ENCODE measurements at places on chromosomes 6 and 20.

DNA sequence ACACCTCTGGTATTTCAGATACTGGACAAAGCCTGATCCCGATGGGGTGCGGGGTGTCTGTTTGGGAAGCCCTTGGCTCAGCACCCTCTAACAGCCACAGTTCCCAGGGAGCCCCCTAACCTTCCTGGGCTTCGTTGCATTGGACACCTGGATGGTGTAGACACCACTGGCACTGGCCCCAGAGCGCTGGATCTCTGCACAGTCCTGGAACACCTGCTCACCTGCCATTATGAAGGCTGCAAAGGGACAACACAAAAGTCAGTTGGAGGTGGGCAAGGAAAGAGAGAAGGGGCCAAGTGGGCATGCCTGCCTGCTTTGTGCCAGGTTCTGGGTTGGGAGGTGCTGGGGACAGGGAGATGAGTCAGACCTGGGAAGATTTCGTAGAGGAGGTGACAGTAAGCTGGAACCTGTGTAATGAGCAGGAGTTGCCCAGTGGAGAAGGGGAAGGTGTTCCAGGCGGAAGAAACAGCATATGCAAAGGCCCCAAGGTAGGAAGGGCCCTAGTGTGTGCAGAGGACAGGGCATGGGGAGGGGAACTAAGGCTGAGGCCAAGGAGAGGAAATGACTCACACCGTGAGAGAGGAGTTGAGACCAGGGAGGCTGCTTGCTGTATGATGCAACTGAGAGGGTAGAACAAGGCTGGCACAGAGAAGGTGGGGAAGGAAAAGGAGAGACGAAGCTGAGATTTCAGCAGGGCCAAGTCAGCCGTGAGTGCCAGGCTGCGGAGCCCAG lies 34.9 kb downstream of the ANGPT4 start:
- DNase-seq = peak; percentile 35

GRCh38 chr6:129525055-129525454 lies 184.9 kb downstream of the ARHGAP18 start:
- DNase-seq = no peak

DNA sequence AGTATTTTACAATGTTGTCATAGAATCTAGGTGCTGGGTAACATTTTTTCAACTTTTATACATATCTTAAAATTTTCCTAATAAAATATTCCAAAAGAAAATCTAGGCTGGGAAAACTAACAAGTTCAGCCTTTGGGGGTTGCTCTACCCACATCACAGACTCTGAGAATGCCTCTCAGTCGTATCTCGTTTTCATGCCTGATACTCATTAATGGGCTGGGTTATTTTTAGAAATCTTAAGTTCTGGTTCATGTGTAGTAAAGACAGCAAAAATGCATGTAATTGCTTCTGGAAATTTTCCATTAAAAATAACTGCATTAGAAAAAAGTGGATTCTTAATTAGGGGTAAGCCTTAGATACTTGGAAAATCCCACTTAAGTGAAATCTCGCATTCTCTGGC lies 149.3 kb downstream of the SLC24A3 start:
- no peak for DNase-seq

DNA sequence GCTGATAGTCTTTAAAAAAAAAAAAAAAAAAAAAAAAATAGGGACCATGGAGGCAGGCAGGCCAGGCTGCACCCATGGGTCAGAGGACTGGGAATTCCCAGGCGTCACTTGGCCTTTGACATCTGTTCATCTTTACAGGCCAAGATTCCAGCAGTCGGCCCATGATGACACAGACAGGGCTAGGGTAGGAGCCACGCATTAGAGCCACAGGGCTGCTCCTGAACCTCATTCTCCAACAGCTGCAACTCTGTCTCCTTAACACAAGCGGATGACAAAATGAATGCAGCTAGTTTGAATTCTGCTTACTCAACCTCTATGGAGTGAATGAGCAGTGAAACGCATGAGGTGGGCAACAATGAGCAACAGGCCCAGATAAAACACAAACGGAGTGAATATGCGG lies 126.4 kb downstream of the LY86 start:
- no peak for DNase-seq

DNA sequence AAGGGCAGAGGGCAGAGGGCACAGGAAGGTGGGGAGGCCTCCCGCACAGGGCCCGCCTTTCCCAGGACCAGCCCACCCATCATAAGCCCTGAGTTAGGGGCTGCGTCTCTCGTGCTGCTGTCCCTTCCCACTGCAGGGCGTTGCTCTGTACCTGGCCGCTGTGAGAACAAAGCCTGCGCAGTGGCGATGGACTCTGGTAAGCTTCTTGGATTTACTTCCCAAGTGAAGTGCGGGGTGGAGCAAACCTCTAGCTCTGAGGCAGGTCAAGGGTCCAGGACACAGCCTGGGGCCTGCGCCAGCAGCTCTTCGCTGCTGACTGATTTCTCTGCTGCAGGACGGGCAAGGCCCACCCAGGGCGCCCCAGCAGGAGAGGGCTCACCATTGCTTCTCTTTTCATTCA lies 23.9 kb downstream of the INSM1 start:
- no peak for DNase-seq

DNA sequence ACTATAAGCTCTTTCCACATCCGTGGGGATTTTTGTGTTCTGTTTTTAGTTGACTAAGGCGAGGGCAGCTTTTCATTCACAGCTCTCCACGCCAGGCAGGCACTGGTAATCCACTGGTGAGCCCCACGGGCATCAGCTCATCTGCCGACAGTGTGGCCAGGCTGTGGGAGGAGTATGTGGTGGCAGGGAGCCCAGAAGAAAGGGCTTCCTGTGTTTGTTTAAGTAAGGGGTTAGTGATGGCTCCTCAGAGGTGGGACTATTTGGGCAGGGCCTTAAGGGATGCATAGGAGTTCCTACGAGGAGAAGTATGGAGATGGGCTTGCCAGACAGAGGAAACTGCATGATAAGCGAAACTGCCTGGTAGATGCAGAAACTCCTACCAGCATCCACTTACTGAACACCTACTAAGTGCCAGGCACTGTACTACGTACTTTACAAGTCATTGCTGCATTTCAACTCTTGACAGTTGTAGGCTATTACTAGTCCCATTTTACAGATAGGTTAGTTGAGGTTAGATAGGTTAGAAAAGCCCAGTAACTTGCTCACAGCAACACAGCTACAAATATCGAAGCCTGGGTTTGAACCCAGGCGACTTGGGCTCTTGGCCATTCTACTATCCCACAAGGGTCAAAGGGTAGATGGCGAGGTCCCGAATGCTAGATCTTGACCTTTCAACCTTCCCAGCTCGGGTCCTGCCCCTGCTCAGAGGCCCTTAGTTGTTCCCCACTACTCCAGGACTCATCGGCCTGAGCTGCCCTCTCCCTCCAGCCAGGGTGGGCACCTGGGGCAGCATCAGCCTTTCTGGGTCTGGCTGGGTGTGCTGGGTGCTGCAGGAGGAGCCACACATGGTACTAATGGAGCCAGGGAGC lies 55.1 kb downstream of the CEBPB start:
- DNase-seq = peak; percentile 30

GRCh38 chr20:34709831-34710567 lies 5.9 kb downstream of the TP53INP2 start:
- peak; percentile 93 for DNase-seq

DNA sequence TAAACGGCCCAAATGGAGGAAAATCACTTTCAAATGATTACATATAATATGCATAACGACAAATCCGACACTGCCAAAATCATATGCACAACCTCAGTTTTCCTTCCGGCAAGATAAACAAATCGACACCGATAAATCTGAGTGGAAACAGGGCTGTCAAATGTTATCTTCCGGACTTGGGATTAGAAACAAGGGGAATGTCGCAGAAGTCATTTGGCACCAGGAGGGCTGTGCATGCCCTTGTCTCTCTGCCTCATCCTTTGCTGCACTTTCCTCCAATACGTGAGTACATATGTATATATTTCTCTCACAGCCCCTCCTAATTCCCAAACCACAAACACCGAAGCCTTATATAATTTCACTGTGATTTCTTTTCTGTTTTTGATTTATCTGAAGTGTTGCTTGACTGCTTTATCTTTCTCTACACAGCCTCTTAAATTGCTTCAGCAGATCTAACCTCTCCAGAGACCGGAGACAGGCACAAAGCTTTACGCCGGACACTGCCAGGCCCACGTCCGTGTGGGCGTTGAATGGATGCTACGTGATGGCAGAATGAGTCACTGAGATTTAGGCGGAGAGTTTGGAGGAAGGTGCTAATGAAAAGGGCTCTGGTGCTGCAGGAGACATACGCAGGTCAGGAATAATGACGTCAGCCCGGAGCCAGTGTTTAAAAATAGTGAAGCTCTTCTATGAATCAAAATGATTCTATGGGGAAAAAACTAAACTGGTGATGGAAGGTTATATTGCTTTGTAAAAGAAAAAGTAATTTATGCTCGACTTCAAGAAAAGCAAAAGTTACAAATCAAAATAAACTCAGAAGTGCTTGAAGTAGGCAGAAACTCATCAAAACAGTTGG lies 21.0 kb upstream of the PRELID3B start:
- DNase-seq = peak; percentile 91

- peak; percentile 50 for DNase-seq
These were observed 163.3 kb upstream of the SNX9 start for GRCh38 chr6:157659536-157660271.

DNA sequence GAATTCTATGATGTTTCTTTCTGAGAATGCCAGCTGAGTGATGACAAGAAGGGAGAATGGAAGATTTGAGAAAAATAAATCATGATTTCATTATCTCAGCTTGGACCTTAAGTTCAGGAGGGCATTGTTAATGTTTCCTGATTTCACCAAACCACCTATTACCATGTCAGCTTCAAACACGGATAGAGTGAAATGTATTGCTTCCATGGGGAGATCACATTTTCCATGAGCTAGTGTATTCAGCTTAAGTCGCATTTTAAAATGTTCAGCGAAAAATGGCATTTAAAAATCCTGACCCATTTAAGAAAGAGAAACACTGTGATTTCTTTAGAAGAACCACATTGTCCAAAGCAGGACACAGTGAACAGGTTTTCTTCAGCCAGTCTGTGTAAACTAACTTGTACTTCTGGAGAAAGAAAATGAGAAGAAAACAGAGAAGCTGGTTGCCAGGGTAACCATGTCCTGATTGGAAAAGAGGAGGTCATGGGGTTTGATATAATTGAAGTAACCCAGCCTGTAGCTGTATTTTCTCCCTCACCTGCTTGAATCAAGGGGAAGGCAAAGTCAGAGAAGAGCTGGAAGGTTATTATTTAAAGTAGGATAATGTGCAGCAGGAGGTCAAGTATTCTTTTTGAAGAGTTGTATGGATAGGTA lies 684.1 kb upstream of the NRSN1 start:
- DNase-seq = peak; percentile 31

DNA sequence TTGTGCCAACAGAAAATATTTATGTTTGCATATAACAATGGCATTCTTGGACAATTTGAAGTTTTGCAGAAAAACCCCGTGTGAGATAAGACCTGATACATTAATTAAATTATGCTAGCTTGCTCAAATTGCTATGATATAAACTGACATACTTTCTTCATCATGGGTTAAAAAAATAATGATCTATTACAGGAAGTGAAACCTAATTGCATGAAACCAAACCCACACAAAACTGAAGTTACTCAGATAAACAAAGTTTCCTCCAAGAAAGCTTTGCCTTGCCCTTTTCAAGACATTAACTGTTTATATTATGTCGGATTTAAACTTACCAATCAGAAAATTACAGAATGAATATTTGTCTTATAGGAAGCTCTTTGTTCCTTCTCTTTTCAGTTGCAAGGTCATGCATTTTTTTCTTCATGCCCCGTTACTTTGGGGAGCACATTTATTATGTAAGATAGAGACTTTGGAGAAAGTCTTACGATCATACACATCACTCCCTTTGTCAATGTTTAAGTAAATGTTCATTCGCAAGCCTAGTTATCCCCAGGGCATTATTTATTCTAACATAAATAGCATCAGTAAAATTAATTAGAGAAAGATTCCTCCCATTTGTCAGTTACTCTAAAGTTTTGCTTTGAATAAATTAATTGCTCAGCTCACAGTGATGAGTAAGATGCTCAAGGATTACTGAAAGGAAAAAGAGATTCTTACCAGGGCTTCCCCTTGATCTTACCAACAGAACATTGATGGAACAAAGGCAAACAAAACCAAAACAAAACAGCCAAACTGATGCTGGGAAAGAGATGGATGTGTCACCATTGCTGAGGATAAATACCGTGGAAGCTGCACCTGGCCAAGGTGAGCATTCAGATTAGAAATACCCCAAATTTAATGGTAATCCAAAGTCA lies 14.8 kb upstream of the TMEM244 start:
- no peak for DNase-seq

DNA sequence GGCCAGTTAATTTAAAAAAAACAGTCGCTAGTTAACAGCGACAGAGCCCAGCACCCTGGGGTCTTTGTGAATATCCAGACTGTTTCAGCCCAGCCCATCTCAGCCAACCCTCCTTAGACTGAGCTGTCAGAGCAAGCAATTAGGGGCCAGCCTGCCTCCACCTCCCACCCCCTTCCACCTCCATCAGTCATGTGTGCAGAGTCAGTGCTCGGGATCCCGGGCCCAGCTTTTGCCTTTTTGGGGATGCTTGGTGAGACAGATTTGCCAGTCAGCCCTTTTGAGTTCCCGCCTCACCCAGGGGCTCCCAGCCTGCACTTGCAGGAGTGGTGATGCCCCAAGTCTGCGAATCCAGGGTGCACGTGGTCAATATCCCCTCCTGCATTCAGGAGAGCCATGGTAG lies 6.5 kb upstream of the FAM83D start:
- DNase-seq = no peak

DNA sequence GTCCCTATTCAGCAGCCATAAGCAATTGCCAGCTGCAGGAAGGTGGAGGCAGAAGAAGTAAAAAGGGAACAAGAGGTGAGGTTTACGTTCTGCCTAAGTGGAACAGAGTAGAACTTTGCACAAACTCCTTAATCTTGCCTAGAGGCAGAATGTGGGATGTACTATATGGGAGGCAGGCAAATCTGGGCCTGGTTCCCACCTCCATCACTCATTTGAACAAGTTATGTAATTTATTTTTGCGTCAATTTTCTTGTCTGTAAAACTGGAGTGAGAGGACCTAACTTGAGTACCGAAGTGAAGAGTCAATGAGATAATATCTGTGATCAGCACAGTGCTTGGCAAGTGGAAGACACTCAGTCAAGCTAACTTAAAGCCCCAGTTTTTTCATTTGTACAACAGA lies 2.0 kb upstream of the TPBG start:
- DNase-seq = no peak

All from NCI-H69 (cell line).